HCEC 1CT (cell line): ENCODE measurements at places on chromosomes 2 and 18.

GRCh38 chr2:17593841-17594491 lies 53.5 kb downstream of the VSNL1 start:
- no peak for DNase-seq

GRCh38 chr2:10482460-10482859 lies 34.3 kb upstream of the ODC1 start:
- no peak for DNase-seq

DNA sequence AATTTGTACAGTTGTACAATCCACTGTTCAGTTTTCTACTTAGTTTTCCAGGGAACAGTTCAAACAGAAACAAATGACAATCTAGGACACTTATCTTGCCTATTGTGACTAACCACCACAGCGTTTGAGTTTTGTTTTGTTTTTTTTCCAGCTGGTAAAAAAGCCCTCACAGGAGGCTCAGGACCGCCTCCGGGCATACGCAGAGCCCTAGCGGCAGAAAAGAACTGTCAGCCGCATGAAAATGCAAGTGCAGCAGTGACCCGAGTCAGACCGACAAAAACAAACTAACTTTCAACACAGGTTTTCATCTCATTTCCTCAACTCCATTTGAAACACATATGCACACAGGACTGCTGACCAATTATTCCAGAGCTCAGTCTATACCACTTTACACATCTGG lies 68.6 kb downstream of the STEAP3 start:
- DNase-seq = no peak

DNA sequence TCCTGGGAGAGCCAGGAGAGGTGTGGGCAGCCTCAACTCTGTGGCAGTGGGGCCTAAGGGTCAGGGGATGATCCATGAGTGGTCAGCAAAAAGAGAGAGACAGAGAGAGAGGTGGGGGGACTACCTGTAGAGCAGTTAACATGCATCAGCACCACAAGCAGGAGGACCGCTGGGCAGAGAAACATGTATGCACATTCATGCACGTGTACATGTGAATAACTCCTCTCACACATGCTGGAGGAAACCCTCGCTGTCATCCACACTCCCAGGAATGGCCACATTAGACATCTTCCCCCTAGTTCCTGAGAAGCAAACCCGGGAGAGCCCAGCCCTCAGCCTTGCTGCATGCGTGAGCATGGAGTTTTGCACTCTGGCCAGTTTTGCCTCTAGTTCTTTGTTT lies 166.1 kb downstream of the SMAD7 start:
- no peak for DNase-seq

- no peak for DNase-seq
These were observed 49.6 kb upstream of the IGFBP2 start for GRCh38 chr2:216583606-216584005.
